Fibroblast of skin of scalp (primary cell): ENCODE measurements at places on chromosomes 5 and 9.
A peak's percentile ranks its signal among the peaks of the same experiment; 100 is the strongest.

DNA sequence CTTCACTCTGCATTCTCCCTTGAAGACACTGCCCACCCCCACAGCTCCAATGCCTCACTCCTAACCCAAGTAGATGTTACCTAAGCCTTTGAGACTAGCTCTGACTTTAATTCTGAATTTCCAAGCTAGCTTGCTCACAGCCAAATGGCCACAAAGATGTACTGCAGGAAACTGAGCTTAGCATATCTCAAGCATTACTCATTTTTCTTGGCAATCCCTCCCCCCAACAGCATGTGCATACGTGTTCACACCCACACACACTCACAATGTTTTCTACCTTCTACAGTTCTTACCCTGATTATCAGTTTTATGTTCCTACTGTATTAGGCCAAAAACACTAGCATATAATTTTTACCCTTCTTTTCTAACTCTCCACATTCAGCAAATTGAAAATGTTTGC, 13.7 kb upstream of the GRIA1 start:
- DNase-seq = peak; percentile 75

- DNase-seq = peak; percentile 53
Measured at GRCh38 chr5:170451747-170452365, 52.0 kb upstream of the KCNIP1 start.

- DNase-seq = no peak
Measured at GRCh38 chr9:27528886-27529315, 713 bp downstream of the MOB3B start.

GRCh38 chr9:37034305-37034937, 353 bp upstream of the PAX5 start:
- no peak for DNase-seq

- no peak for DNase-seq
Measured at GRCh38 chr5:124162767-124163532, 583.5 kb downstream of the ZNF608 start.

DNA sequence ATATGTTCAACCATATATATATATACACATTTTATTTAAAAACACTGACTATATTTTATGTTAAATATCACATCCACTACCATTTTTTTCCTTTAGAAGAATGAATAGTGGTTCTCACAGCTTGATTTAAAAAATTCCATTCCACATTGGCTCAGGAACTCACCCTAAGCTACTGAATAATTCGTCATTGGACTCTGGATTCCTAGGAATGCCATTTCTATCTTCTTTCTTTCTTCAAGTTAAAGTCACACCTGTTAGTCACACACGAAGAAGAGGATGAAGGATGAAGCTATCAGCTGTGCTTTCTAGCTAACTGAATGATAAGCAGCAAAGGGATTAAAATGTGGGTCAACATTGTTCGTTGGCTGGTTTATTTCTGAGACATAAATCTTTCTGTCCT, 7.9 kb downstream of the ELOVL7 start:
- DNase-seq = no peak

GRCh38 chr5:122297587-122298298, 14.3 kb upstream of the SNCAIP start:
- no peak for DNase-seq

GRCh38 chr5:57505272-57506200, 22.9 kb upstream of the ACTBL2 start:
- DNase-seq = peak; percentile 19

GRCh38 chr5:9395706-9396105, 150.2 kb downstream of the SEMA5A start:
- DNase-seq = no peak

GRCh38 chr5:143386725-143387124, 16.8 kb downstream of the NR3C1 start:
- DNase-seq = peak; percentile 72

GRCh38 chr9:129746092-129746777, 6.6 kb downstream of the PTGES start:
- DNase-seq = peak; percentile 68

- DNase-seq = no peak
Measured at GRCh38 chr5:176889321-176890280, 9.5 kb downstream of the HK3 start.

DNA sequence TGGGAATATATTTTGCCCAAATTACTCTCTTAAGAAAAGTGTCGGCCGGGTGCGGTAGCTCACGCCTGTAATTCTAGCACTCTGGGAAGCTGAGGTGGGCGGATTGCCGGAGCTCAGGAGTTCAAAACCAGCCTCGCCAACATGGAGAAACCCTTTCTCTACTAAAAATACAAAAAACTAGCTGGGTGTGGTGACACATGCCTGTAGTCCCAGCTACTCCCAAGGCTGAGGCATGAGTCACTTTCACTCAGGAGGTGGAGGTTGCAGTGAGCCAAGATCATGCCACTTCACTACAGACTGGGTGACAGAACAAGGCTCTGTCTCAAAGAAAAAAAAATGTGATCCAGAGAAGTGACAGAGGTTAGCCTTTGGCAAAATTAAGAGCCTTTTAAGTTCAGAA, 26.4 kb upstream of the TMEM171 start:
- DNase-seq = peak; percentile 79

DNA sequence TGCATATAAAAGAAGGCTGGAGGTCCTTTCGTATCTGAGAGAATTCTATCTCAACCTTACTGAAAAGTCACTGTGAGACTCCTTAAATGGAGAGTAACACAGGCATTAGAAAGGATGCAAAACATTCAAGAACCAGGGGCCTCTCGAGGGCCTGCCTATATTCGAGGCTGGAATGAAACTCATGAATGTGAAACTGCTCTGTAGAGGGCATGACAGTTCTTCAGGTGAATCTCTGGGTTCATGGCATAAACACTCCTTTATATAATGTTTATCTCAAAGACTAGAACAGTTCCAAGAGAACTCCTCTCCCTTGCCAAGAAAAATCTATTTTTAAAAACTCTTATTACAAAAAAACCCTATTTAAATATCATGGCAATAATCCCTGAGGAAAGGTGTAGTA, 113.9 kb downstream of the SEC61B start:
- DNase-seq = no peak

DNA sequence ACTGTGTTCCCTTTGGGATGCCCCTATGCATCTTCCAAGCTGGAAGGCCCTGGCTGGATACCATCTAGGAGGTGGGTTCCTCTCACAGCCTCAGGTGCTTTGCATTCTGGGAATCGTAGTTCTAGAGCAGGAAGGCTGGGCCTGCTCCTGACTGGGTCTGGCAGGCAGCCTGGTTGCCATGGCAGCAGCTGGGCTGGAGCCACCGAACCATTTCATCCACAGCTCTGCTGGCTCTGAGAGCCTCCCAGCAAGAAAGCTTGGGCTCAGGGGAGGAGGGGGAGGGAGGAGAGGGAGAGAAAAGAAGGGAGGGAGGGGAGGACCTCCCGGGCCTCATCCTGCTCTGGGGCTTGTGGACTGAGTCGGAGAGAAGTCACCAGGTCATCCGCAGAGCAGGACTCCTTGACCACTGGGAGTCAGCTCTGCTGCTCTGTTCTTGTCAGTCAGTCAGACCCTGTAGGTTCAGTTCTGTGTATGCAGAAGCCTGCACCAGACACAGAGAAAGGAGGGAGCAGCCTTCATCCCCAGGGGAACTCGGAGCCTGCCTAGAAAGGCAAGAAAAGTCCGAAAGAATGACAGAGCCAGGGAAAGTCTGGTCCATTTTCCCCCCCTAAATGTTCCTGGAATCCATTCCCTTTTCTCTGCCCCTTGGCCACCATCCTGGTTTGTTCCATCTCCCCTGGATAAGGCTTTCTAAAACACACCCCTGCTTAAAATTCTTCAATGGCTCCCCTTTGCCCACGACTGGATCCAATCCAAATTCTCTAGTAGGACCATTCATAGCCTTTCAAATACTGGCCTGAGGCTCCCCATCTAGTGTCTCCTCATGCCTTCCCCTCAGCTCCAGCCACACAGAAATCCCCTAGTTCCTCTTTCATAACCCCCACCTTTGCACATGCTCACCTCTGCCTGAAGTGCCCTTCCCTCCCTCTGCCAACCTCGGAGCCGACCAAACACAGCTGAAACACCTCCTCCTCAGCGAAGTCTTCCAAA, 65.4 kb upstream of the ARAP3 start:
- DNase-seq = peak; percentile 36

- DNase-seq = no peak
Measured at GRCh38 chr9:71916834-71917534, 5.5 kb downstream of the C9orf85 start.

- no peak for DNase-seq
Measured at GRCh38 chr5:533243-533954, 9.2 kb upstream of the SLC9A3 start.

GRCh38 chr9:129174724-129175514, 3.1 kb downstream of the IER5L start:
- peak; percentile 96 for DNase-seq

DNA sequence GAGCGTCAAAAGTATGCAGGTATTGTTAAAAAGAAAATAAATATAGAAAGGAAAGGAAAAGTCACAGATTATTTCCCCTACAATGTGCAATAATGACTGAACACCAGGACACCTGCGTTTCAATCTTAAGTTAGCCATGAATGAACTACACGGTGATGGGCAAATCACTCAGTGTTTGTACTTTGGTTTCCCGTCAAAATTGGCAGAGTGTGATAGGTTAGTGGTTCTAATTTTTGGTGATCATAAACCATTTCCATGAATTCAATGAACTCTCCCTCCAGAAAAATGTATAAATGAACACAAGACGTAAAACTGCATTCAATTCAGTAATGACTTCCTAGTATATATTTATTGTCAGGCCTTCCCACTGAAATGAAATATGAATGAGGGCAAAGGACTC, 59.0 kb upstream of the ITGA1 start:
- DNase-seq = no peak

DNA sequence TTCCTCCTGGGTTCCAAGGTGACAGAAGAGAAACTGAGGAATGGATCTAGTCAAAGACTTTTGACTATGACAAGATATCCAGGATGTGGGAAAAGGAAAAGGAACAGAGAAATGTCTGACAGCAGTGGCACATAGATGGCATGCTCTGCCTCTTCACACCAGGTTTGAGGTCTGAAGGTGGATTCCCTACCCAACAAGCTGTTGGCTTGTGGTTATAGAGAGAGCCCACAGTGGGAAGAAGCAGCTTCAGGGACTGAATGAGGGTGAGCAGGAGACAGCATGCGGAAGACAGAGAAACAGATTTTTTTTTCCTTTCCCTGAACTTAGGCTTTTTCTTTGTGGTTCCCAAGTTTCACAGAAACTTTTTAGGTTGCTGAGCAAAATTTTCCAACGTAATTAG, 20.6 kb downstream of the IFNW1 start:
- DNase-seq = no peak

DNA sequence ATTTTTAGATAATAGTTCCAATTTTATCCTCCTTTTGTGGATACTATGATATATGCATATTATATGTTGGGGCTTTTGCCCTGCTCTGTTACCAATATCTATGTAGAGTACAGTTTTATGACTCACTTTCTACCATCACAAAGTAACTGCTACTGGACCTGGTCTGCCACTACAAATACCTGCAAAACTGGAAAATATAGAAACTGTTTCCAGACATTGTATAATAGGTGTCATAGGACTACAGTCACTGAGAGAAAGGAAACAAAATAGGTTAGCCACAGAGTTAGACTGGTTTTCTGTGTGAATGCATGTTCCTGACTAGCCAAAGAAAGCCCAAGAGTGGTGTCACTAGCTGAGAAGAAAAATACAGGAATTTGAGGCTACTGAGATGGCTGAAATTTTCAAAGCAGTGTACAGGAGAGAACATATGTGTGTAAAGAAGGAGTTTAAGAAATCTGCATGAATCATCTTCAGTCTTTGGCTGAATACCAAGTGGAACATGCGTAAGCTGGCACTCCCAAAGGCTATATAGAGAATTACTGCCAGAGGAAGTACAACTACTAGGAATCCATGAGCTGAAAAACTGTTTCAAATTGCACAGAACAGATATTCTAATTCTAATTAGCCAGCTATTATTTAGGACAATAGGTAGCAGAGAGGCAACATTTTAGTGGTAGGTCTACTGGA, 29.0 kb upstream of the FAM174A start:
- peak; percentile 47 for DNase-seq

DNA sequence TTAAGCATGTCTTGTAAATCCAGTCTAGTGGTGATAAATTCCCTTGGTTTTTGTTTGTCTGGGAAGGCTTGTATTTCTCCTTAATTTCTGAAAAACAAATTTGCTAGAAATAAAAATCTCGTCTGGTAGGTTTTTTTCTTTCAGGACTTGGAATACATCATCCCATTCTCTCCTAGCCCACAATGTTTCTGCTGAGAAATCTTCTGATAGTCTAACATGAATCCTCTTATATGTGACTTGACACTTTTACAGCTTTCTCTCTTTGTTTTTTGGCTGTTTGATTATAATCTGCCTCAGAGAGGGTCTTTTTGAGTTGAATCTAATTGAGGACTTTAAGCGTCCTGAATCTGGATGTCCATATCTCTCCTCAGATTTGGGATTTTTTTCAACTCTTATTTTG, 104.9 kb downstream of the FEM1C start:
- DNase-seq = no peak

DNA sequence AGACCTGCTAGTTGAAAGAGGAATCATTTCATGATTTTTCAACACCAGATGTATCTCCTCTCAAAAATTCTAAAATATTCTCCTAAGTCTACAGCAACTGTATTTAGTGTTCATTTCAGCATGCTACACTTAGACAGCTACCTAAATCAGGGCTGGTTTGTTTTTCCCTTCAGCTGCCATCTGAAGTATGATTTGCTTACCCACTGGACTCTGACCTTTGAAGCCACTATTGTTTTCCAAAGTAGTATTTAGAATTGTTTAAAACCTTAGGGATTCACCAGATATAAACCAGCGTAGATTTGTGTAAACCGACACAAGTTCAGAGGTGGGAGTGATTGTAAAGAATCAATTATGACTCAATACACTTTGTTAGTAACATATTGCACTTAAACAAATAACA, 193.1 kb downstream of the ADAMTS6 start:
- DNase-seq = no peak

- no peak for DNase-seq
Measured at GRCh38 chr5:141986072-141986471, 17.2 kb downstream of the RNF14 start.

- no peak for DNase-seq
Measured at GRCh38 chr9:129493706-129494047, 127.2 kb downstream of the C9orf50 start.
